ENCODE measurements at places on chromosomes 2 and 18. TPM values are rescaled to one million over a fixed set of nuclear protein-coding genes. Genes with fewer than 3 reads are reported as not detected.

CMPK2 gene
- 0.57 TPM for total RNA-seq

CLEC4F gene
- total RNA-seq, result not detected

GLB1L gene
- 3.8 TPM for total RNA-seq

DCDC2C gene
- total RNA-seq, result not detected

RSAD2 gene
- total RNA-seq, result 1.1 TPM

CHRND gene
- total RNA-seq, result not detected

SNORC gene
- total RNA-seq, result 1.1 TPM

ZRANB3 gene
- total RNA-seq, result 5.5 TPM

CNDP2 gene
- 182 TPM for total RNA-seq

BCL11A gene
- total RNA-seq, result 14.9 TPM

EPB41L3 gene
- total RNA-seq, result 0.68 TPM

TUBA3D gene
- not detected for total RNA-seq

SLC4A5 gene
- total RNA-seq, result under 0.01 TPM

IL36G gene
- 2.6 TPM for total RNA-seq

EFHD1 gene
- 0.07 TPM for total RNA-seq

PSTPIP2 gene
- 9.6 TPM for total RNA-seq

FAM237A gene
- total RNA-seq, result not detected

RETSAT gene
- total RNA-seq, result 85.4 TPM

ZNF514 gene
- 10.3 TPM for total RNA-seq

NEURL3 gene
- not detected for total RNA-seq

EPC2 gene
- total RNA-seq, result 15.7 TPM

TXNDC9 gene
- total RNA-seq, result 65.2 TPM

CHRNG gene
- total RNA-seq, result not detected

GORASP2 gene
- total RNA-seq, result 45.8 TPM

SRD5A2 gene
- 0.07 TPM for total RNA-seq

CRYBA2 gene
- not detected for total RNA-seq

NDC80 gene
- 0.34 TPM for total RNA-seq

CNGA3 gene
- not detected for total RNA-seq

PROC gene
- 0.64 TPM for total RNA-seq

LHCGR gene
- total RNA-seq, result not detected

ANKMY1 gene
- 9.9 TPM for total RNA-seq

GAL3ST2 gene
- total RNA-seq, result not detected

LBX2 gene
- total RNA-seq, result 1.00 TPM

PLB1 gene
- 0.34 TPM for total RNA-seq

NOL4 gene
- not detected for total RNA-seq

COL3A1 gene
- total RNA-seq, result under 0.01 TPM

RND3 gene
- total RNA-seq, result 354 TPM

RAB31 gene
- total RNA-seq, result 45.5 TPM

UCN gene
- total RNA-seq, result 1.0 TPM

TYMS gene
- total RNA-seq, result 6.8 TPM

REG3A gene
- total RNA-seq, result not detected

Measured in nasal cavity respiratory epithelium epithelial cell of viscerocranial mucosa (primary cell).